Stimulated activated naive CD8-positive, alpha-beta T cell treated with anti-CD3 and anti-CD28 coated beads, Interleukin-15, Interleukin-2, amounts not matched to agents 100 U/mL and 50 U/mL, for 24 hours (primary cell): ENCODE measurements at places on chromosomes 2 and 18.

GRCh38 chr2:221943076-221943810, 355.6 kb downstream of the PAX3 start:
- DNase-seq: no peak

DNA sequence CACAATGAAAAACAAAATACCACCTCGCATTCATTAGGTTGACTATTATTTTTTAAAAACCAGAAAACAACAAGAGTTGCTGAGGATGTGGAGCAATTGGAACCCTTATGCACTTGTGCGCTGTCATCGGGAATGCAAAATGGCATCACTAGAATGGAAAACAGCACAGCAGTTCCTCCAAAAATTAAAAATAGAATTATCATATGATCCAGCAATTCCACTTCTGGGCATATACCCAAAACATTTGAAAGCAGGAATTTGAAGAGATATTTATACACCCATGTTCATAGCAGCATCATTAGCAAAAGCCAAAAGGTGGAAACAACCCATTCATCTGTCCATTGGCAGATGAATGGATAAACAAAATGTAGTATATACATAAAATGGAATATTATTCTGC, 11.9 kb upstream of the NMUR1 start:
- no peak for DNase-seq

GRCh38 chr2:94999431-94999883, 26.1 kb upstream of the MAL start:
- DNase-seq: no peak

DNA sequence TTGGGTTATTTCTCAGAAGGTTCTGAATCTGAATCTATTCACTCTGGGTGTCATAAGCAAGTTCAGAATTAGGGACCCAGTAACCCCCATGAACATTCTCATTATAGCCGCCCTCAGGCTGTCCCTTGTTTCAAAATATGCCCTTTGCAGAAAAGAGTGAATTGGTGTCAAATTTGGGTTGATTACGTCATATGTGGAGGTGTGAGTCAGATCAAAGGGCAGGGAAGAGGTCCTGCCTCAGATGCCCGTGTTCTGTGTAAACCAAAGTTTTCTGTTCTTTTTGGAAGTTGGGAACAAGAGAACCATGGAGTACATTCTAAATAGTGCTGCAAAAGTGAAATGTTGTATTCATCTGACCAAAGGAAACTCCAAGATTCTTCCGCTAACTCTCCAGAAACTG, 5.8 kb downstream of the FAM110C start:
- no peak for DNase-seq

DNA sequence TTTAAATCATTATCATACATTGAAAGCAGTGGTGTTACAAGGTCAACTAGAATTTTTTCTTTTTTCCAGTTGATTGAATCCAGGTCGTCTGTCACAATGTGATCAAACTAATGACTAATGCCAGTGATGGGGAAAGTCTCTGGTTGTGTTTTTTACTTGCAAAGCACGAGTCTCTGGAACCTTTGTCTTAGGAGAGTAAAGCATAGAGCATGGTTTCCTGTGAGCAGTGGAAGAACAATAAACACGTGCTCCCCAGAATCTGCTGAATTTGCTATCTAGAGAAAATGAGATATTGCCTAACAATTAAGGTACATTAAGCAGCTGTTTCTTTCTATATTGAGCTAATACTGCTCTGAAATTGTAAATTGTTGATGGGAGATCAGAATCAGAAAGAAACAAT, 1332.4 kb upstream of the TMEFF2 start:
- DNase-seq: no peak

GRCh38 chr18:56445422-56445821, 193.0 kb downstream of the TXNL1 start:
- no peak for DNase-seq

GRCh38 chr2:228841877-228842276, 429.2 kb downstream of the PID1 start:
- no peak for DNase-seq

- no peak for DNase-seq
Observed at GRCh38 chr2:64612575-64613195, 41.0 kb downstream of the SERTAD2 start.

DNA sequence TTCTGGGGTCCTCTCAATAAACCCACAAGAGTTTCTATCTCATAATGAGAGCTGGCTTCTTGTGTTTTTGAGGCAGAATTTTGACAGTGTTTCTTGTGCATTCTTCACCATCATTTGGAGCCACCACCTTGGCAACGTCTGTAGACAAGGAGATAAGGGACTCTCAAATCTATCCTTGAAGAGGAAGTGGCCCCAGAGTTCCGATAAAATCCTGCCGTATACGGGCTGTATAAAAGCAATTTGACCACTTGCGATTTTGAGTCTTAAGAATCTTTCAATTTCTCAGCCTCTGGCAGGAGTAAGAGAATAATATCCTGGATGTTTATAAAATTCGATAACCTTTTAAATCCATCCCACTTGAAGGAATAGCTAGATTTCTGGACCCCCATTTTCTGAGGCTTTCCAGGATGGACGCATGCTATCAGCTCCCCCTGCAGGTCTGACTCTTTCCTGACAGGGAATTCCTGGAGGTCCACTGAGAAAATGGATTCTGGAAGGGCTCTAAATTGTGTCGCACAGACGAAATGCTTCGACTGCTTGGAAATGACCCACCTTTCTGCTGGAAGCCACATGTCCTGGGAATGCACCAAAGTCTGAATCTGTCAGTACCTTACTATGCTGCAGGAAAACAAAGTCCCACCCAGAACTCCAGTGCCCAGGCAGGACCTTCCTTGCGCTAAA, 54.1 kb downstream of the E2F6 start:
- peak; percentile 9 for DNase-seq

DNA sequence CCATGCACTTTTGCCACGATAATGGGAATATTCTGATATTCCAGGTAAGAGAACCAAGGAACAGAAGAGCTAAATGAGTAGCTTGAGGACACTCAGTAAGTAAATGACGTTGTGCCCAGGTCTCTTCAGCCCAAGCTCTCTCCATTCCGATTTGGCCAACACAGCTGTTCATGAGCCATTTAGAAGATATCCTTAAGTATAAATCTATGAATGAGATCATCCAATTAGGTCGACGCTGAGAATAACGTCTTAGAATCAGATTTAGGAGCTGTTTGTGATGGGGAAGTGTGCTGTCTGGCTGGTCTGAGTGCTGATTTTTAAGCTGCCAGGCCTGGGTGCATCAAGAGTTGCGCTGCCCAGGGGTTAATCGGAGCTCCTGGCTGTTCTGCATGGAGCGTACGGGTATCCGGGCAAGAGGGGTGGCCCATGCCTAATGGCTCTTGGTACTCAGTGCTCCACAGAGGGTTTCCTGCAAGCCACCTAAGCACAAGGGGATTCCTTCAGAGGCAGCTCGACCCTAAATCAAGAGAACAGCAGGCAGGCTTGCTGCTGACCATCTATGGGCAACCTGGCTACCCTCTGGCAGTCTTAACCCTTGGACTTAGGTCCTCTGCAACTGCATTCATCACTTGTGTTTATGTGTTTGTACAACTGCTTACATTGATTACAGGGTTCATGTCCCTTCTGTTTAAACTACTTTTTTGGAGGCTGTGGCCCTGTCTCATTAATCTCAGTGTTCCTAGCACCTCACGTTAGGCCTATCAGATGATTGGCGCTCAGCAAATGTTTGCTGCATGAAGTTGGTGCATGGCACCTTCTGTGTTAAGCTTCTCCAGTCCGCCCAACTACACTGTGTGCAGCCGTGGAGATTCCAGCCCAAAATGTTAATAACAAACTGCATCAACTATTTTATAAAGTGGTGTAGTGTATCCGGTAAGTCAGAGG, 31.9 kb downstream of the SOX11 start:
- DNase-seq: no peak

GRCh38 chr2:5690718-5691220, 1.4 kb upstream of the SOX11 start:
- no peak for DNase-seq
